ENCODE measurements at places on chromosomes 12 and 14. TPM values are rescaled to one million over a fixed set of nuclear protein-coding genes. Genes with fewer than 3 reads are reported as not detected.

The BICDL1 gene
- polyA plus RNA-seq: 4.3 TPM

- no peak for DNase-seq
These were observed 192.1 kb upstream of the ALG10B start for GRCh38 chr12:38124247-38125012.

DNA sequence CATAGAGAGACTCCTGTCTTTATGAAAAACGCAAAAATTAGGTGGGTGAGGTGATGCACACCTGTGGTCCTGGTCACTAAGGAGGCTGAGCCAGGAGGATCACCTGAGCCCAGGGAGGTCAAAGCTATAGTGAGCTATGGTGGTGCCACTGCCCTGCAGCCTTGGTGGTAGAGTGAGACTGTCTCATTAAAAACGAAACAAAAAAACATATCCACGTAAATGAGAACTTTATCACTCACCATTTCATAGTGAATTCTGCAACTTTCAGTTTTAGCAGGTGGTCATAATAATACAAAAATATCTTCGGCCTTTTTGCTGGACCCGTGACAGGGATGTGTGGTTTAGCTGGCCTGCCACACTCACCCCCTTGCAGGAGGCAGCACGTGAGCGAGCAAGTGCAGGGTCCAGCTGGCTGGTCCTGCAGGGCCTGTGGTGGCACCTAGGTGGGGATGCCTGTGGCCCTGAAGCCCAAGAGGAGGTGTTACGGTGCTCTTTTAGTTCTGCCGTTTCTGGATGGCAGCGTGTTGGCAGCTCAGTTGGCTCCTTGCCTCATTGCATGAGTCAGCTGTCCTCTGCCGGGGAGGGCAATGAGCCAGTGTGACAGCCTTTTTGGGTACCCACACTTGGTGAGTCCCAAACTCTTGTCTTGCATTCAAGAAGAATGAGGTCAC is 1330.7 kb upstream of the TMEM132C start:
- DNase-seq: peak; percentile 49

The AVPR1A gene
- 7.6 TPM for polyA plus RNA-seq

The PTPRQ gene
- polyA plus RNA-seq: 0.56 TPM
